Colonic mucosa (tissue), 4 donors: ENCODE measurements at places on chromosomes 4 and X. TPM values are rescaled to one million over a fixed set of nuclear protein-coding genes. Genes with fewer than 3 reads are reported as not detected.

DNA sequence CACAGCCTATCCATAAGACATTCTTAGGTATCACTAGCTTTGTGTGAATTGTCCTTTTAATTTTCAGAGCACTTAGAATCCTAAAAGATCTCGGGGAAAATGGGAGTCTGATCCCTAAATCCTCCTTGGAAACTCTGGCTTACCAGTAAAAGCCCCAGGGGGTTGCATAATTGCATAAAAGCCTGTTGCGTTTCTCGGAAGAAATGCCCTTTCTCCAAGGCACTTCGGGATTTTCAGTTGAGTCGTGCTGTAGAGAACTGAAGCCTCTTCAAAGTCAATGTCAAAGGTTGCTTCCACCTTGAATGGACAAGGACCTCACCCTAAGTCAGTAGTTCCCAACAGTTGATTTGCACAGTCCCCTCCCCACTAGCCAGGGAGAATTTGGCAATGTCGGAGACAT lies 20.8 kb downstream of the FAM184B start:
- no peak for DNase-seq
- H3K27ac ChIP-seq: no peak overlapping the region
- H3K36me3 ChIP-seq: no peaks in the 10 kb centered on the region
- H3K4me1 ChIP-seq: no peaks in the 10 kb centered on the region
- H3K4me3 ChIP-seq: no peak overlapping the region
- H3K27me3 ChIP-seq: no peaks in the 10 kb centered on the region

- H3K27me3 ChIP-seq: no peaks in the 10 kb centered on the region
- no peak for DNase-seq
- H3K36me3 ChIP-seq: no peaks in the 10 kb centered on the region
Observed at GRCh38 chr4:63316633-63317032, 1092.6 kb downstream of the TECRL start.

DNA sequence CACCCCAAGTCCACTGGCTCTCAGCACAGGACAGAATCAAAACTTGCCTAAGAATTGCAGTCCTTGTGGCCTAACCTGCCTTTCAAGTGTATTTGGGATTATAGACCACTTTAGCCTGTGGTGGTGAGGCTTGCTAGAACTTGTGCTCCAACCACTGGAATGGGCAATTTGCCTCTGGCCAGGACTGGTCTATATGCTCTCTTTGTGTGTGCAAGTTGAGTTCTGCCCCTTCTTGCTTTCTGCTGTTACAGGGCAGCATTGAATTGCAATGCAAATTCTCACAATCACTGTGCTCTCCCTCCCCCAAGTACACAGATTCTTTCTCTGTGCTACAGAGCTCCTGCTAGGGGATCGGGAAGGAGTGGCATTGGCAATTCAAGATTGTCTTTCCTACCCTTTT lies 233.6 kb upstream of the DIPK2B start:
- no peak for DNase-seq
- H3K4me1 ChIP-seq: no peaks in the 10 kb centered on the region
- H3K27ac ChIP-seq: no peak overlapping the region
- no peaks in the 10 kb centered on the region for H3K36me3 ChIP-seq
- H3K4me3 ChIP-seq: no peak overlapping the region

DNA sequence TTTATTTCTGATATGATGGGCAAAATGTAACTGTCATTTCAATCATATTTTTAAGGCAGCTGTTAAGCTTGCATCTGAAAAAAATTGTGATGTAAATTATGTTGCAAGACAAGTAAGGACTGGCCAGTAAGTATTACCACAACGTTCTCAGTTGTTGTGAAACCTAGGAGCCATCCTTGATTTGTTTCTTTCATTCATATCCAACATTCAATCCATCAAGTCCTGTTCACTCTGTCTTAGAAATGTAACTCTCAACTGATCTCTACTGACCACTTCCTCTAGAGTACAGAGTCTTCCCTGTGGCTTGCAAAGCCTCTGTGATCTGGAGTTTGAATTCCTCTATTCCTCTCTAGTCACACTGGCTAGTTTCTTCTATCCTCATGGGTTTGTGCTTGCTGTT lies 161.4 kb upstream of the MAD2L1 start:
- H3K4me1 ChIP-seq: no peaks in the 10 kb centered on the region
- H3K4me3 ChIP-seq: no peak overlapping the region
- no peak overlapping the region for H3K27ac ChIP-seq
- DNase-seq: no peak

DNA sequence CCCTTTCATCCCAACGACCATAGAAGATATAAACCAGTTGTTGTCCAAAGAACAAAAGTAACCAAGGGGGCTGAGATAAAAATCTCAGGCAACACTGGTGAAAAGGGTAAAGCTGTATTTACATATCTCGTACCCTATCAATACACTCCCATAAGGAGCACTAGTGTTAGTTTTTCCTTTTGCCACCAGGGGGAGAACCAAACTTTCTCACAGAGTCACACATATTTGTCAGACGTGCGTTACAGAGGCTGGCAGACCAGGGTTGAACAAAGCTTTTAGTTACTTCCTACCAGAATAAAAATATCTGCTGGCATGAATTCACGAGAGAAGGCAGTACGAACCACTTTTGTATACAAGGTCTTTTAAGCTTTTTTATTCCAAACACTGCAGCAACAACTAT lies 88.3 kb downstream of the AMELX start:
- H3K4me1 ChIP-seq: no peaks in the 10 kb centered on the region
- DNase-seq: peak; percentile 51
- H3K27me3 ChIP-seq: no peaks in the 10 kb centered on the region
- H3K36me3 ChIP-seq: no peaks in the 10 kb centered on the region
- no peak overlapping the region for H3K4me3 ChIP-seq
- H3K27ac ChIP-seq: no peak overlapping the region

GRCh38 chr4:114368751-114369150 lies 229.9 kb upstream of the UGT8 start:
- no peak overlapping the region for H3K4me3 ChIP-seq
- no peaks in the 10 kb centered on the region for H3K27me3 ChIP-seq
- no peak overlapping the region for H3K27ac ChIP-seq
- H3K36me3 ChIP-seq: no peaks in the 10 kb centered on the region
- no peaks in the 10 kb centered on the region for H3K4me1 ChIP-seq
- no peak for DNase-seq

Gene GPR82
- total RNA-seq: 0.20 TPM

Gene ATP6AP2
- 81.9 TPM for total RNA-seq

Gene RHOXF1
- total RNA-seq: not detected

Gene POU4F2
- not detected for total RNA-seq
